ENCODE measurements at places on chromosomes 6 and 20. TPM values are rescaled to one million over a fixed set of nuclear protein-coding genes. Genes with fewer than 3 reads are reported as not detected.
A peak's percentile ranks its signal among the peaks of the same experiment; 100 is the strongest.

- H3K36me3 ChIP-seq = no peaks in the 10 kb centered on the region
- H3K27ac ChIP-seq = no peak overlapping the region
- H3K4me3 ChIP-seq = no peak overlapping the region
- no peak for DNase-seq
- H3K27me3 ChIP-seq = no peaks in the 10 kb centered on the region
- no peaks in the 10 kb centered on the region for H3K4me1 ChIP-seq
Observed at GRCh38 chr6:25617997-25618396, 34.0 kb upstream of the SCGN start.

DNA sequence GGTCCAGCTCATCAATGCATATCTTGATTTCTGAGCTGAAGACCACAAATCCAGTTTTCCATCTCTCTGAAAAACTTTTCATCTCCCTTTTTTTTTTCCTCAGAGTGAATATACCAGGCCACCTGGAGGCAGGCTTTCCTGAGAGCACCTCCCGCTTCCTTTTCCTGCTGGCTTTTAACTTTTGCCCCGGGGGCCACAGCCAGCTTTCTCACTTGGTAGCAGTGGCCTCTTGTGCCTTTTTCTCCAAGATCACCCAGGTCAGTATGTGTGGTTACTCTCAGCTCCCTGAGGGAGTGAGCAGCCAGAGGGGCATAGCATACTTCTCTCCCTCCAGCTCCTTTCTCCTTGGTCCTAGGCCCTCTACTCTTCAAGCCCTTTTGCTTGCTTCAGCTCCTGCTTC is at the start of gene BTN1A1:
BTN1A1 (plus strand) TSS at position 202 of the 400 bp plus-strand sequence. CDS start 984 bp downstream, outside the sequence.
- H3K27me3 ChIP-seq = peaks cover 25% of the 10 kb centered on the region
- no peaks in the 10 kb centered on the region for H3K36me3 ChIP-seq
- H3K27ac ChIP-seq = no peak within 1 kb of the TSS
- no peaks in the 10 kb centered on the region for H3K4me1 ChIP-seq
- no peak for DNase-seq

NAPB gene
- 8.3 TPM for total RNA-seq

BEND6 gene
- 0.27 TPM for total RNA-seq

DNA sequence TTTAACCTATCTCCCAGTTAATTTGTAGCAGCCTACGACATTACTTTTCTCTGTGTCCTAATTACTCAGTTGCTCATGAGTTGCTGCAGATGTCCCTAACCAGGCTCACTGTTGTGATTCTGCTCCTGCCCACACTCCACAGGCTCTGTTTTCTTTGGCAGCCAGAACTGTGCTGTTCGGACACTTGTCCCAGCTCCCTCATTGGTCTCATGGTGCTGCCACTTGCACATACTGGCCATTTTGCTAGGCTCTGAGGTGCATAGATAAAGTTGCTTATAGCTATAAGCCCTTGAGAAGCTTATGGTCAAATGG is 55.0 kb downstream of the NOX3 start:
- no peaks in the 10 kb centered on the region for H3K4me1 ChIP-seq
- H3K27ac ChIP-seq = no peak overlapping the region
- no peak for DNase-seq
- H3K27me3 ChIP-seq = no peaks in the 10 kb centered on the region

- H3K27ac ChIP-seq = peak overlapping the region; percentile 72
- H3K4me3 ChIP-seq = no peak overlapping the region
- H3K4me1 ChIP-seq = no peaks in the 10 kb centered on the region
Observed at GRCh38 chr6:26304213-26304796, 60.7 kb upstream of the BTN3A2 start.

- H3K27ac ChIP-seq = no peak overlapping the region
- H3K27me3 ChIP-seq = no peaks in the 10 kb centered on the region
- DNase-seq = no peak
- peaks cover 34% of the 10 kb centered on the region for H3K4me1 ChIP-seq
Observed at GRCh38 chr20:46366826-46367225, 39.6 kb downstream of the ELMO2 start.

GRCh38 chr6:149084808-149085556 is 232.5 kb upstream of the TAB2 start:
- H3K4me1 ChIP-seq = no peaks in the 10 kb centered on the region
- no peaks in the 10 kb centered on the region for H3K36me3 ChIP-seq
- H3K27me3 ChIP-seq = no peaks in the 10 kb centered on the region
- no peak overlapping the region for H3K27ac ChIP-seq
- no peak for DNase-seq
- H3K4me3 ChIP-seq = no peak overlapping the region

Data from gastrocnemius medialis (tissue), 4 donors.